ENCODE measurements at places on chromosomes 4 and X.

GRCh38 chrX:19718642-19719041 lies 168.8 kb downstream of the SH3KBP1 start:
- no peak for DNase-seq

DNA sequence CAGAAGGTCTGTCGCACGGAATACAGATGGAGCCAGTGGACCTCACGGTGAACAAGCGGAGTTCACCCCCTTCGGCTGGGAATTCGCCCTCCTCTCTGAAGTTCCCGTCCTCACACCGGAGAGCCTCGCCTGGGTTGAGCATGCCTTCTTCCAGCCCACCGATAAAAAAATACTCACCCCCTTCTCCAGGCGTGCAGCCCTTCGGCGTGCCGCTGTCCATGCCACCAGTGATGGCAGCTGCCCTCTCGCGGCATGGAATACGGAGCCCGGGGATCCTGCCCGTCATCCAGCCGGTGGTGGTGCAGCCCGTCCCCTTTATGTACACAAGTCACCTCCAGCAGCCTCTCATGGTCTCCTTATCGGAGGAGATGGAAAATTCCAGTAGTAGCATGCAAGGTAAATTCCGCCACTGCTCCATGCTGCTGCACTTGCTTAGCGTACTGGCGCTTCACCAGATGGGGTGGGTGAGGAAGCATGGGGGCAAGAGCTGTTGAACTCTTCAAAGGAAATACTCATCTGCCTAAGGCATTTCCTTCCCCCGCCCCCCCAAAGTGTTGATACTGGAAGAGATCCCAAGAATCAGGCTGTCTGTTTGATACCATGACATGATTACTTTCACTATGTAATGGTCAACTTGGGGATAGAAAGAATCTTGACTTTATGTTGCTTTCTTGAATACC lies 24.8 kb downstream of the KLF3 start:
- DNase-seq = no peak

- no peak for DNase-seq
Observed at GRCh38 chr4:129515356-129515755, 419.4 kb downstream of the C4orf33 start.

DNA sequence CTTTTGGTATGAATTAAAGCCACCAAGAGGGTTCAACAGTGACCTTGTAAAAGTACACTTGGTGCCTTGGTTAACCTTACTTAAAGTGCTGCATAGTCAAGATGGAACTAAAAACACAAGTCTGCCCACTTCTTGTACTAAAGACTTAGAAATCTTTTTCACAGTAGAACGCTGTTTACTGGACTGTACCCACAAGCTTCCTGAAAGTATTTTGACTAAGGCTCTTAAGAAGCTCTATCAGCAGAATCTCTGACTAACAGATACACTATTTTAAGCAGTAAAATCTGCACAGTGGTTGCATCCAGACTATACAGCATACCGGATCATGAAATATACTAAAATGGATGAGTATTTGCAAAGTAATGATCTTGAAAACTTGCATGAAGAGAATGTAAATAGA lies 7.2 kb downstream of the RAB28 start:
- no peak for DNase-seq

- DNase-seq = no peak
Observed at GRCh38 chrX:110008011-110008635, 5.2 kb downstream of the TMEM164 start.

- DNase-seq = no peak
Observed at GRCh38 chrX:66408507-66408906, 230.4 kb downstream of the EDA2R start.

DNA sequence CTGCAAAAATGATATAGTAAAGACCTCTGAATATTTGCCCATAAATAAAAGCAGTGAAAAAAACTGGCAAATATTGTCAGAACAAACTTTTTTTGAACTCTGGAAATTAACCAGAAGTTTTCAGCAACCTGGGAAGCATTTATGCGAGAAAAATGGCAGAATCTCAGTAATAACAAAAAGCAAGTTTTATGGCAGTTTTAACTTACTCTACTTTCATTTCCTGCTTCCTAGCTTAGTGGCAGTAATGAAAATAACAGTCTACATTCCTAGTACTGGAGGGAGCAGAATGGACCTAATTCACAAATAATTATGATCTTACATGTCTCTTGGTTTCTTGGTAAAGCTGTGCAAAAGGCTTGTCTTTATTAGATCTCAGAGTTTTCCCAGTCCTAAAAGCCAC lies 460.1 kb downstream of the NAF1 start:
- DNase-seq = no peak
